ENCODE measurements at places on chromosomes 13 and 19. TPM values are rescaled to one million over a fixed set of nuclear protein-coding genes. Genes with fewer than 3 reads are reported as not detected.

- no peak overlapping the region for H3K27ac ChIP-seq
- peaks cover 18% of the 10 kb centered on the region for H3K27me3 ChIP-seq
- H3K36me3 ChIP-seq, result no peaks in the 10 kb centered on the region
Observed at GRCh38 chr13:51873117-51873798, 11.5 kb downstream of the CCDC70 start.

The CHAMP1 gene
- 42.3 TPM for total RNA-seq

The KLF2 gene
- 0.36 TPM for total RNA-seq

The MEIS3 gene
- total RNA-seq, result 0.23 TPM

The NR1H2 gene
- total RNA-seq, result 80.1 TPM

The HPN gene
- 0.19 TPM for total RNA-seq

The CBARP gene
- total RNA-seq, result 0.38 TPM

GRCh38 chr13:93945621-93946020 is 533.9 kb downstream of the DCT start:
- no peak overlapping the region for H3K4me3 ChIP-seq
- DNase-seq, result no peak
- no peaks in the 10 kb centered on the region for H3K4me1 ChIP-seq
- no peaks in the 10 kb centered on the region for H3K27me3 ChIP-seq

The VSTM1 gene
- total RNA-seq, result not detected

The WTIP gene
- total RNA-seq, result 0.70 TPM

DNA sequence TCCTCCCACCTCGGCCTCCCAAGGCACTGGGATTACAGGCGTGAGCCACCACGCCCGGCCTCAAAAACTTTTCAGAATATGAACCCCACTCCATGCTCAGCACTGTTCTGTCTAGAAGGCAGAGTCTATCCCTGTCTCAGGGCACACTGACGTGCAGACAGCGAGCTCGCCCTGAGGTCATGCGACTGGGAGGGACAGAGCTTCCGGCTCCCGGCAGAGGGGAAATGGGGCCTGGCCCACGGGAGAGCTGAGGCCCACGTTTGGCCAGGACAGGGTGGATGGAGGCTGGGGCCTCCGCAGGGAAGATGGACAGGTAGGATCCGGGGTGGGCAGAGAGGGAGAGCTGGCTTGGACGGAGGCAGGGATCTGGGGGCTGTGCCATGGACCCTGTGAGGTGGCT is 2.8 kb upstream of the AZU1 start:
- H3K36me3 ChIP-seq, result no peaks in the 10 kb centered on the region
- no peak overlapping the region for H3K4me3 ChIP-seq
- H3K27ac ChIP-seq, result no peak overlapping the region
- DNase-seq, result no peak

DNA sequence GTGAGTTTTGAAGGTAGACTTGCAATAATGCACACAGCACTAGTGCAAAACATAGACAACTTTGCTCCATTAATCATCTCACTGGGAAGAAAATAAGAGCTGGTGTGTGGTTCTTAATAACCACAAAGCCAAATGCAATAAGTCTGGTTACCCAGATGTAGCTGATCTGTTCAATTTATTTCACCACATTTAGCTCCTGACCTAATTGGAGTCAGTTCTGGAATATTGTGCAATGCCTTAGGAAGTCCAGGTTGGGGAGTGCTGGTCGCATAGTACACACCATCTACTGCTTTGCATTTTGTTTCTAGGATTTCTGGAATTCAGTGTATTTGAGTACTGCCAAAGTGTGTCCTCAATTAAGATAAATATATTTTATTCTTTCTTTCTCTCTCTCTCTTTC is 483.3 kb upstream of the SPRY2 start:
- H3K4me3 ChIP-seq, result no peak overlapping the region
- no peak overlapping the region for H3K27ac ChIP-seq
- no peaks in the 10 kb centered on the region for H3K27me3 ChIP-seq
- no peak for DNase-seq
- H3K4me1 ChIP-seq, result no peaks in the 10 kb centered on the region
- H3K36me3 ChIP-seq, result no peaks in the 10 kb centered on the region

DNA sequence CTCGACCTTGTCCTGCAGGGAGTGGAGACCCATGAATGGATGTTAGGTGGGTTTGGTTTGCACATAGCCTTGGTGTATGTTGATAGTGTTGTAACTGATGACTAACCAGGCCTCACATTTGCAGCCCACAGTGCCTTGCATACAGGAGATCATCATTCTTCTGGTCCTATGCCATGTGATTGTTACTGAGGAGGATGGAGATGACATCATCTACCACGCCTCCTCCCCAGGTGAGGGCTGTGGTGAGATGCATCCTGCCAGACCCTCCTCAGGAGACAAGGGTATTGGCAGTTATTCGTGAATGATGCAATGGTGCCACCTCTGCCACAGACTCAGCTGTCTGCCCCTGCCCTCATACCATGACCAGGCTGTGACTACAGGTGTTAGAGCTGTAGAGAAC is 1294.1 kb downstream of the UQCRFS1 start:
- H3K4me1 ChIP-seq, result no peaks in the 10 kb centered on the region
- no peaks in the 10 kb centered on the region for H3K36me3 ChIP-seq
- no peak overlapping the region for H3K27ac ChIP-seq
- no peaks in the 10 kb centered on the region for H3K27me3 ChIP-seq
- no peak for DNase-seq

- H3K36me3 ChIP-seq, result no peaks in the 10 kb centered on the region
- H3K27ac ChIP-seq, result no peak overlapping the region
- H3K4me3 ChIP-seq, result no peak overlapping the region
- H3K27me3 ChIP-seq, result peaks cover 4% of the 10 kb centered on the region
Observed at GRCh38 chr13:31538067-31539042, 201.0 kb upstream of the RXFP2 start.

- no peak for DNase-seq
- H3K27me3 ChIP-seq, result no peaks in the 10 kb centered on the region
- no peaks in the 10 kb centered on the region for H3K4me1 ChIP-seq
- no peak overlapping the region for H3K27ac ChIP-seq
Observed at GRCh38 chr19:5867201-5868136, 2.9 kb downstream of the FUT5 start.

The FPR1 gene
- not detected for total RNA-seq

- no peak for DNase-seq
- H3K4me1 ChIP-seq, result no peaks in the 10 kb centered on the region
- no peak overlapping the region for H3K4me3 ChIP-seq
- H3K36me3 ChIP-seq, result no peaks in the 10 kb centered on the region
- no peak overlapping the region for H3K27ac ChIP-seq
Observed at GRCh38 chr13:34672631-34673030, 269.4 kb upstream of the NBEA start.

DNA sequence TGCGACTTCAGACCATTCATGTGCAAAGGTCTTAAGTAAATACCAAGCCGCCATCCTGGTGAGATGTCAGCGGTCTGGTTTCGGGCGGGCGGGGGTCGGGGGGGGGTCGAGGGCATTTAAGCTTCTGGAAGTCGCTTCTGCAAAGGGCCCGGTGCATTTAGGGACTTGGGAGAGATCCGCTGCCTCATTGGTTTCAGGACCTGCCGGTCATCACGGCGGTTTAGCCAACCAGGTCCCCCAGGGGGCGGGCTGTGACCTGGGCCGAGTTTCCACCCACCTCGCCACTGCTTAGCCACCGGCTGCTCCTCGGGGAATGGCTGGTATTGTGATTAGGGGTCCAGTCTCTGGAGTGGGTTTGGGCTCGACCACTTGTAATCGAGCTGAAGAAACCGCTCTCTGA is 7.8 kb downstream of the ANKLE1 start:
- H3K4me3 ChIP-seq, result no peak overlapping the region
- H3K27me3 ChIP-seq, result no peaks in the 10 kb centered on the region
- DNase-seq, result peak; percentile 68

The ACTL9 gene
- not detected for total RNA-seq

DNA sequence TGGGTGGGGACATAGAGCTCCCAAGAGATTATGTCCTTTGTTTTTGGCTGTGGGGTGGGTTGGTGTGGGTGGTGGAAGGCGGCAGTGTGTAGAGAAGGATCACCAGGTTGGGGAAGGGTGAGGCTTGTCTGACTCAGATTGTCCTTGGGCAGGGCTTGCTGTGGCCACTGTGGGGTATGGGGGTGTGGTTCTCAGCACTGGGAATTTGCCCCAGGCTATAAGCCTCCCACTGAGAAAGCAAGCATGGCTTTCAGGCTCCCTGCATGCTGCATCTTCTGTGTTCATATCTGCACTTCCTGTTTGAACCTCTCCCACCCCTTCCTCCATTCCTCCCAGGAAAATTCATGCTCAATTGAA is 34.9 kb downstream of the DNAJC15 start:
- peak overlapping the region; percentile 64 for H3K4me3 ChIP-seq
- H3K27me3 ChIP-seq, result no peaks in the 10 kb centered on the region
- peak; percentile 60 for DNase-seq
- H3K27ac ChIP-seq, result no peak overlapping the region
- no peaks in the 10 kb centered on the region for H3K36me3 ChIP-seq

DNA sequence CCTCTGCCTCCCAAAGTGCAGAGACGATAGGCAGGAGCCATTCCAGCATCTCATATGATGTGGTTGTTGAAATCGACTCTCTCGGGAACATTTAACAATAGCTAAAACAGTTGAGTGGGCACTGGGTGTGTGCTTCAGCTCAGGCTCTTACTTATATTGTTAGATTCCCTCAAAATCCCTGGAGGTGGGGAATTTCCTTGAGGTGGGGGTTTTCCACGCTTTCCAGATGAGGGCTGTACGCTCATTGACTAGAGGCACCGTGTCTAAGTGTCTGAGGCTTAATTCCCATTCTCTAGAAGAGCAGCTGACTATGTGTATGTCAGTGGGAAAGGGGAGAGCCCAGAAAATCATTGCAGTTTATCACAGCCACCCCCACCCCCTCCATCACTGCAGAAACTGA is 10.8 kb upstream of the GRAMD1A start:
- DNase-seq, result no peak
- peaks cover 75% of the 10 kb centered on the region for H3K4me1 ChIP-seq
- peaks cover 17% of the 10 kb centered on the region for H3K36me3 ChIP-seq
- H3K27me3 ChIP-seq, result no peaks in the 10 kb centered on the region
- peak overlapping the region; percentile 97 for H3K27ac ChIP-seq
- H3K4me3 ChIP-seq, result peak overlapping the region; percentile 79

The SBSN gene
- total RNA-seq, result 0.21 TPM

The ATXN8OS gene
- total RNA-seq, result not detected

GRCh38 chr13:22220151-22221135 is 549.6 kb downstream of the FGF9 start:
- no peak overlapping the region for H3K27ac ChIP-seq
- H3K27me3 ChIP-seq, result no peaks in the 10 kb centered on the region
- peaks cover 14% of the 10 kb centered on the region for H3K4me1 ChIP-seq
- no peaks in the 10 kb centered on the region for H3K36me3 ChIP-seq
- DNase-seq, result no peak

DNA sequence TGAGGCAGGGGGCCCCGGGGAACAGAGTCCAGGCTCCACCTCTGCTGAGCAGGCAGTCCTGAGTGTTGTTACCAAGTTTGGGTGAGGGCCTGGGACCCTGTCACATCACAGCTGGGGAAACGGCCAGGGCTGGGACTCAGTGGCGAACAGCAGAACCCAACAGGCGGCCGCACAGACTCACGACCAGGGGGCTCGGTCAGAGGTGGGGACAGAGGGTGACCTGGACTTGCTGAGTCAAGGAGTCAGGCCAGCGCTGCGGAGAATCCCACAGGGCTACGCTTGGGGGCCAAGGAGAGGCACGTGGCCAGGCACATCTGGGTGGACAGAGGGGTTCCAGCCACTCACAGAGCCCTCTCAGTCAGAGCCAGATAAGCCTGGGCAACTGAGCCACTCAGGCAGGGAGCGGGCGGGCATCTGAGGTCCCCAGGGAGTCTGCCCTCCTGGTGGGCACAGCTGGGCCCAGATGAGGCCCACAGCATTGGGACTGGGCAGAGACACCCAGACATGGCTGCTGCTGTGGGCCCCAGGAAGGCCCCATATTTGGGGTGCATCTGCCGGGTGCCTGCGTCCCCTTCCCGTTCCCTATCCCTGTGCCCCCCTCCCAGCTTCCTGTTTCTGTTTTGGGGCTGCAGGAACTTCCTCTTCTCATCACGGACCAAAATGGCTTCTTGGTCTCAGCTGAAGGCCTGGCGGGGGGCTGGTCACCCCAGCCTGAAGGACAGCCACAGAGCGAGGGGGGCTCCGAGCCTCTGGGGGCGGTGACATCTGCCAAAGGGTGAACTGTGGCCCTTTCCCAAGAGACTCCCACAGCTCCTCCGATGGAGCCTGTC is 34.0 kb downstream of the CEBPA start:
- DNase-seq, result no peak
- peaks cover 8% of the 10 kb centered on the region for H3K27me3 ChIP-seq
- H3K4me3 ChIP-seq, result no peak overlapping the region
- H3K27ac ChIP-seq, result no peak overlapping the region
- H3K36me3 ChIP-seq, result no peaks in the 10 kb centered on the region
- H3K4me1 ChIP-seq, result no peaks in the 10 kb centered on the region

The GAPDHS gene
- total RNA-seq, result not detected

- no peaks in the 10 kb centered on the region for H3K36me3 ChIP-seq
- DNase-seq, result no peak
- no peaks in the 10 kb centered on the region for H3K4me1 ChIP-seq
- no peaks in the 10 kb centered on the region for H3K27me3 ChIP-seq
Observed at GRCh38 chr19:648305-648704, 8.6 kb downstream of the FGF22 start.

DNA sequence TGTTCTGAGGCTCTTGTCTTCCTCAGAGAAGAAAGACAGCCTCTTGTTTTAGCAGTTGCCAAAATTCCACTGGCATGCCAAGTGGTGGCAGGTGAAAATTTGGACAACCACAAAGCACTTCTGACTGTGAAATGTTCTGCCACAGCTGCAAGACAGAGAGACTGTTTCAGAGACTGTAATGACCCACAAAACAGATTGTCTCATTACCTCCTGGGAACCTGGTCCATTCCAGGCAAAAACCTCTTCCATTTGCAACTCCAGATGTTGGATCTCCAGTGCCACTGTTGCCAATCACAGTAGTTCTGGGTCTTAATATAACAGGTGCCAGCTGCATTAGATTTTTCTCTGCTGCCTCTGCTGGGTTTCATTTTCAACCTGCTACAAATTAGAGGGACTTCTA is 911.5 kb downstream of the UQCRFS1 start:
- H3K4me3 ChIP-seq, result no peak overlapping the region
- no peak overlapping the region for H3K27ac ChIP-seq
- H3K27me3 ChIP-seq, result no peaks in the 10 kb centered on the region
- no peak for DNase-seq

DNA sequence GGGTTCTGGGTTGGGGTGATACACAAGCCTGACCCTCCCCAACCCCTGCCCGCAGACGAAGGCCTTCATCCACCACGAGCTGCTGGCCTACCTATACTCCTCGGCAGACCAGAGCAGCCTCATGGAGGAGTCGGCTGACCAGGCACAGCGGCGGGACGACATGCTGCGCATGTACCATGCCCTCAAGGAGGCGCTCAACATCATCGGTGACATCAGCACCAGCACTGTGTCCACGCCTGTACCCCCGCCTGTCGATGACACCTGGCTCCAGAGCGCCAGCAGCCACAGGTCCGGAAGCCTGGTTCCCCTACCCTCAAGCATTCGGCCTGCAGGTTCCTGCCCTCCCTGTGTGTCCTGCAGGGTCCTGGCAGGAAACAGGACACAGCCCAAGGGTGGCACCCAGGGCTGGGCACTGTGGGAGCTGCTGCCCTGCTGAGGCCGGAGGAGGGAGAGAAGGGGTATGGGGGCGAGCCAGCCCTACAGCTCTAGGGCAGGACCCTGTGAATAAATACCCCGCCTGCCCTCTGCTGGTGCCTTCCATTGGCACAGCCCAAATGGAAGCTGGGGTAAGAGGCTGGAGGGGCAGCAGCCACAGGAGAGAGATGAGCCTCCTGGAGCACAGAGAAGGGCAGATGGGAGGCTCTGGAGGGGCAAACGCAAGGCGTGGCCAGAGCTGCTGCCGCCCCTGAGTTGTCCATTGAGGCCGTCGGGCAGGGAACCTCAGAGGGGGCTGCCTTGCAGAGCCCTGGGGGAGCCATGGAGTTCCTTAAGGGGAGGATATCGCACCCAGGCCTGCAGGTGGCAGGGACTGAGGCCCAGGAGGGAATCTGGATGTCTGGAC is 6.8 kb downstream of the TMED1 start:
- peak overlapping the region; percentile 13 for H3K27ac ChIP-seq
- H3K4me3 ChIP-seq, result no peak overlapping the region
- no peaks in the 10 kb centered on the region for H3K27me3 ChIP-seq
- no peaks in the 10 kb centered on the region for H3K4me1 ChIP-seq
- H3K36me3 ChIP-seq, result peaks cover 13% of the 10 kb centered on the region
- DNase-seq, result no peak
